ENCODE measurements at places on chromosomes 3 and 15. TPM values are rescaled to one million over a fixed set of nuclear protein-coding genes. Genes with fewer than 3 reads are reported as not detected.

IL17RB gene
- total RNA-seq: 0.25 TPM

SI gene
- not detected for total RNA-seq

CHDH gene
- total RNA-seq: 1.2 TPM

FSTL1 gene
- total RNA-seq: 88.9 TPM

COL6A6 gene
- total RNA-seq: not detected

OIP5 gene
- total RNA-seq: 21.4 TPM

PLA2G4B gene
- total RNA-seq: 1.7 TPM

SLC24A5 gene
- total RNA-seq: not detected

HAUS2 gene
- total RNA-seq: 39.3 TPM

SRGAP3 gene
- 0.27 TPM for total RNA-seq

SEMA3F gene
- 4.4 TPM for total RNA-seq

CLRN1 gene
- not detected for total RNA-seq

AGBL1 gene
- 0.02 TPM for total RNA-seq

CLN6 gene
- 18.0 TPM for total RNA-seq

MYL3 gene
- total RNA-seq: not detected

CPN2 gene
- total RNA-seq: not detected

CSPG4 gene
- 0.10 TPM for total RNA-seq

RBP2 gene
- not detected for total RNA-seq

ALS2CL gene
- 2.9 TPM for total RNA-seq

SLC38A3 gene
- 0.27 TPM for total RNA-seq

ONECUT1 gene
- total RNA-seq: 1.1 TPM

ERC2 gene
- total RNA-seq: 0.14 TPM

GLT8D1 gene
- total RNA-seq: 58.6 TPM

TEX55 gene
- total RNA-seq: not detected

DHX36 gene
- 37.1 TPM for total RNA-seq
